Esophagus squamous epithelium (tissue), 5 donors: ENCODE measurements at places on chromosomes 7 and 10.

DNA sequence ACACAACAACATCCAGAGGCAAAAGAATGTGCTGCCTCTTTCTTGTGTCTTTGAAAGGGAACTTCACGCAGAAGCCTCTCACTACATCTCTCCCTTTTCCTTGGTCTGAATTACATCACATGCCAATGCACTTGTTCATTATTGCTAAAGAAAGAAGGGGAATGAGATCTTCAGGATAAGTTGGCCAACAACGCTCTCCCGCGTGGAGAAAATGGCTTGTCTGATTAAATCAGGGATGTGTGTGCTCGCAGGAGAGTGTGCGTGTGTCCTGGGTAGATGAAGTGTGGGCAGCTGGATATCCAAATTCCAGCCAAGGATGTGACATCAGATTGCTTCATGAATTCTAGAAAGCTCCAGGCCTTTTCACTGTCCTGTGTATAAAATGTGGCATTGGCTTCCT, 541.6 kb upstream of the FZD8 start:
- DNase-seq = no peak

- no peak for DNase-seq
These were observed 4.0 kb upstream of the VIPR2 start for GRCh38 chr7:159148430-159149395.

- no peak for DNase-seq
These were observed 7.2 kb downstream of the STK32C start for GRCh38 chr10:132300582-132300981.

DNA sequence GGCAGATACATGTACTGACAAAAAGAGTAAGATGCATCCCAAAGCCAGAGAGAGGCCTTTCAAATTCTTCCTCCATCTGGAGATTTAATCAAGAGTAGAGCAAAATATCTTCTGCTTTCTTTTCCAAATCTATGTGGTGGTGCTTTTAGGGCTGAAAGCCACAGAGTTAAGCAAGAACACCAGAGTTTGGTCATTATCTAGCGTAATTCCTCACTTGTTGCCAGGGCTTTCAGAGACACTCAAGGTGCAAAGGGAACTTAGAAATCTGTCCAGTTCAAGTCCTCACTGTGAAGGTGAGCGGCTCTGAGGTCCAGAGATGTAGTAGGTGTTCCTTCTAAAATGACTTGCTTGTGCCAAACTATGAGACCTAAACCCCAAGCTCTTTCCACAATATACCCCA, 10.9 kb upstream of the NFE2L3 start:
- DNase-seq = no peak

- no peak for DNase-seq
These were observed 23.1 kb downstream of the KCNH2 start for GRCh38 chr7:150954986-150955518.

DNA sequence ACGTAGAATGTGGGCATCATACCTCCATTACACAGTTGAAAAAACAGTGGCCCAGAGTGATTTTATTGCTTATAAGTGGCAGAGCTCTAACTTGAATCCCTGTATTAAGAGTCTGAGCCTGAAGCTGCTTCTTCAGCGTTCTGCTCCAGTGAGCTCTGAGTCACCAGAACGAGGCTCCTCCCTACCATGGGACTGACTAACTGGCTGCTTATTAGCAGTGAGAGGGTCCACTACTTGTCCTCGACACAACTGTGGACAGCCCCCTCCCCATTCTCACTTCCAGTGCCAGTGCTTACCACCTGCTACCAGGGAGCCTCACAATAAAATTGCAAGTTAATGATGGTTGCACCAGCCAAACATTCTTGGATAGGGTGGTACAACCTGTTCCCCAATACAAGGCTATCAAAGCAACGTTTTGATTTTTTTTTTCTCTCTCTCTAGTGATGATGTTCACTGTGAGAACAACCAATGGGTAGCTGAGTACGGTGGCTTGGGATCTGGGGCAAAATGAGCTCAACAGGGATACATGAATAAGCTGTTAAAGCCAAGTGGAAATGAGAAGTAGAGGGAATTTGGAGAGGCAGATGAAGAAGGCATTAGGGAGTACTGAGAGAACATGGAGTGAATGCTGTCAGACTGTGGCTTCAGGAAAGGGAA, 2.7 kb upstream of the NRG3 start:
- DNase-seq = no peak

DNA sequence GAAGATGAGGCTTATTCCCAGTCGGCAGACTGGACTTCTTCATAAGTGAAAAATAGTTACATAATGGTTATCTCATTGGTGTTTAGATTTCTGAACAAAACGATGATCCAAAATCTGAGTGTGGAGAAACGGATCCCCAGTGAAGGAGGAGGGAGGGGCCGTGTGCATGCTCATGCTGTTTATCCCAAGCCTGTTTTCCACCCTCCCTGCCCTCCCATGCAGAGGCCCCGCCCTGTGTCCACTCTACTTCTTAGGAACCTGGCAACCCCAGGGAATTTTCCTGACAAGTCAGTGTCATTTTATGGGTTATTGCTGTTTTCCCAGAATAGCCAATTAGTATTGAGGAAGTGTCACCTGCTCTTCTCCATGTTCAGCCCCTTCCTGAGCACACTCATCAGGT, 174.0 kb downstream of the CELF2 start:
- no peak for DNase-seq

GRCh38 chr10:30172091-30172490, 112.7 kb upstream of the JCAD start:
- no peak for DNase-seq

GRCh38 chr7:132708470-132708869, 132.2 kb upstream of the PLXNA4 start:
- no peak for DNase-seq

DNA sequence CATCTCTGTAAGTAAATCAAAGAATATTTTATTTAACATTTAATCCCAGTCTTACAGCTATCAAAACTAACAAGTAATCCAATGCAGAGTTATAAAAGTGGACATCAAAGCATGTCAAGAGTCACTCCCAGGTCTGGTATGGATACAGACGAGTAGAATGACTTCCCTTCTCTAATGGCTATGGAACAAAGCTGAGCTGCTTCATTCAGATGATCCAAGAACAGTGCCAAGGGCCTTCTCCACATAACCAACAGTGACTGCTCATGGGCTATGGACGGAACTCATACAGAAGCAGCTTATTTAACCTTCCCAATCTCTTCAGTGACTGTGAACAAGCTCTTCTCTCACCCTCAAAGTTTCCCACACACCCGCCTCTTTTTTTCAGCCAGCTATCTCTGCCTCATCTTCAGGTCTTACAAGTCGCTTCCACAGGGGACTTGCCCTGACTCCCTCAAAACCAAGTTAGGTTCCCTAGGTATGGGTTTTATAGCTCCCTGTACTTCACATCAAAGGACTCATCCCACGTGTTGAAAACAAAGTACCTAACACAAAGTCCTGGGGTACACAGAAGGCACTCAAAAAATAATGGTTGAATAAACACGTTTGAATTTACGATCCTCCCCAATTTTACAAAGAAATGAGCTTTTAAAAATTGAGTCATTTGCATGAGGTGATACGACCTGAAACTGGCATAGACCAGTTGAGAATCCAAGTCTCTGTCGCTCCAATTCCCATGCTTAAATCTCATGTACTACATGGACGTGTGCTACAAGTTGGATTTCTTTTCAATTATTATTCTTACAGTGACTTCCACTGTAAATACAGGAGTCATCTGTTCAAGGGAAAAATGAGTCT, 3.1 kb downstream of the USP6NL start:
- DNase-seq = no peak

DNA sequence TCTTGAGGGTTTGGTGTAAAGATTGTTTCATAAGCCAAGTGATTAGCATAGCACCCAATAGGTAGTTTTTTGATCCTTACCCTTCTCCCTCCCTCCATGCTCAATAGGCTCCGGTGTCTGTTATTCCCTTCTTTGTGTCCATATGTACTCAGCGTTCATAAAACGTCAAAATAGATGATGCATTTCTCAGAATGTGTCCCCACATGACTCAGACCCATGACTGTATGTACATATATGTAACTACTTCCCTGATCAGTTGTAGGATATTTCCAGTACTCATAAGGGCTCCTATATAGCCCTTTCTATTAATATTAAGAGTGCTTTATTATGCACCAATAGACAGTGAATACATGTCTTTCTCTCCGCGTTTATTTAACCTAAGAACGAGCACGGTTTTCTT, 466.9 kb downstream of the KIF20B start:
- no peak for DNase-seq

- DNase-seq = no peak
These were observed 664.3 kb downstream of the KCNMA1 start for GRCh38 chr10:76973091-76974016.

- no peak for DNase-seq
These were observed 15.0 kb upstream of the CADPS2 start for GRCh38 chr7:122901250-122901649.

DNA sequence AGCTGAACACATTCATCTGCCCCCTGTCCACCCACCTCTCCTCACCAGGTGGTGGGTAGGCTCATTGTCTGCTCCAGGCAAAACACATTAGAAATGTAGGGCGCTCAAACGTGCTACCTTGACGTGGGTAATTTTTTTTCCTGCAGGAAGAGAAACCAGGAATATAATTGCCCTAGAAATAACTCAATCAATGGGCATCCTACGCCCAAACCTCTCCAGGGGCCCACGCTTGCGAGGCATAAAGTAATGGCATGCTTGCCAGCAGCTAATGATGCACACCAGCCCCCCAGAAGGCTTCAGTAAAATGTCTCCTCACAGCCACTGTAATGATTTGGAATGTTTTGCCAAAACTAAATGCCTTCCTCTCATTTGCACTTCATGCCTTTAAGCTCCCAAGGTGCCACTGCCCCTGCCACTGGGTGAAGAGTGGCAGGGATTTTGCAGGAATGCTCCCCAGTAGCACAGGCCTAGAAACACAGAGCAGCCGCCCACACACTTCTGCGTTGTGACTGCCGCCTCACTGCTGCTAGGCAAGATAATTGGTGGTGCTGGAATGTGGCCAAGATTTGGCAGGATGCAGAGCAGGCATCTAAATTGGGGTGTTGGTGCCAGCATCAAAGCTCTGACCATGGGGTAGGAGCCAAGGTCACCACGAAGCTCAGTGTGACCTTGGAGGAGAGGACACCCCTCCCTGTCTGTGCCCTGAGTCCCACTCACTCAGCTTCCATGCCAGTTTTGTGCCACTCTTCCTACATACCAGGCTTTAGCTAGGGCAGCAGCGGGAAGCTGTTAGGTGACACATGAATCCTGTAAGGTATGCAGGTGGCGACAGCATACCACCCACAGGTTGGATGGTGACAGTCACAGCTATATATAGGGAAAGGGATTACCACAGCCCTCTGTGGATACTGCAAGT, 48.7 kb upstream of the PPP1R3C start:
- no peak for DNase-seq

GRCh38 chr10:29730458-29730857, 95.7 kb upstream of the SVIL start:
- DNase-seq = no peak

DNA sequence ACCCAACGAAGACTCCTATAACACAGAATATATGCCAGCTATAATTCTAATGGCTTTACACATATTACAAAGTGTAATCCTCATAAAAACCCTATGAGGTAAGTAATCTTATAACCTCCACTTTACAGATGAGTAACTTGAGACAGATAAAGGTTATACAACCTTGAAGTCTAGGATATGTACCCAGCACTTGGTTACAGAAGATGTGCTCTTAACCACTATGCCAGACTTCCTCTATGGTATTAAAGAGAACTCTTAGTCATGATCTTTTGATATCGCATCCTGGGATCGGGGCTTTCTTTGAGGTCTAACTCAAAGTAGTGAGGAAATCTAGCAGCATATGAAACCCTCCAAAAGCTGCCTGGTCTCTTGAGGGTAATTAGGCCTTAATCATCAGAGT, 319.2 kb upstream of the LRRN3 start:
- DNase-seq = no peak

GRCh38 chr7:51111241-51111940, 205.2 kb downstream of the COBL start:
- no peak for DNase-seq

DNA sequence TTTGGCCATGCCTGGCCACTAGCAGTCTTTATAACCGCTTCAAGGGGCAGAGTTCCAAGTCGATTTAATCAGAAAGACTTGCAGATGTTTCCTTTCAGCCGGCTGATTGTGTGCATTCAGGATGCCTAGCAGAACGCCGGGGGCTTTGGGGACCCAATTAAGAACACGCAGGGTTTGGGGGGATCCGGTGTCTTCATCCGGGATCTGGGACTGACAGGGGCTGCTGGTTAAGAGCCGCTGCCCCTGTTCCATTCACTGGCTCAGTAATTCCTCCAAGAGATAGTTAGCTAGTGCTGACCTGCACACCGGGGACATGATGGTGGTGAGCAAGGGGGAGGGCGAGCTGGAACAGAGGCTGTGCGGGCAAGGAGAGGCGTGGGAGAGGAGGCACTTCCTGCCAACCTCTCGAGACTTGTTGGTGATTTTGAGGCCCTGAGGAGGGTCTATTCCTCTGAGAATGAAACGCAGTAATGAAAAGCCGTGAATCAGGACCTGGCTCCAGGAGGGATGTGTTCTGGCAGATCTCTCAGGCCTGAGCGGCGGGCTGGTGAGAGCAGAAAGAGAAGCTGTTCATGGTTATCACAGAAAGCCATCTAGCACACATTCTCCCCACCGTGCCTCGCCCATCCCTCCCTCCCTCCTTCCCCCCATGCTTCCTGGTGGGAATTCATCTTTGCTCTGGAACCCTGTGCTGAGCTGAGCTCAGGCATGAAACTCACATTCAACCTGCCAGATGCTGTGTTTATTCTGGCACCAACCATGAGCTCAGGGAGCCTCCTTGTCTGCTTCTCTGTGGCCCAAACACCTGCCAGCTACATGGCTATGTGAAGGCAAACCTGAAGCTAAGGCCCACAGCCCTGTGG, 152.0 kb downstream of the CCDC3 start:
- no peak for DNase-seq

GRCh38 chr10:128625926-128626325, 499.7 kb upstream of the MKI67 start:
- DNase-seq = no peak

- no peak for DNase-seq
These were observed 185.9 kb upstream of the ASAH2 start for GRCh38 chr10:50437248-50437647.

DNA sequence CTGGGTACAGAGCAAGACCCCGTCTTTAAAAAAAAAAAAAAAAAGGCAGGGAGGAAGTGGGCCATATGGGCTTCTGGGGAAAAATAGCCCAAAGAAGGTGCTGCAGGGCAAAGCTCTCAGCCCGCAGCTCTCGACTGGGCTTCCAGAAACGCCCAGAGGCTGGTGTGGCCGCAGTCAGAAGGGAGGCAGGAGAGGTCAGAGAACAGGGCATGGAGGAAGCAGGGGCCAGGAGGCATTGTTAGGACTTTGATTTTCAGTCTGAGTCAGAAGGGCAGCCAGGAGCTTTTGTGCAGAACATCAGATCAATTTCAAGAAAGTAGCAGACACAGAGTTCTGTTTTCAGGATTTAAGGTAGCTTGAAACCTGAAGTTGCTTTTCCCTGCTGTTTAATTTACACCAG, 35.3 kb upstream of the CYTH3 start:
- no peak for DNase-seq
